ENCODE measurements at places on chromosomes 1 and 21. TPM values are rescaled to one million over a fixed set of nuclear protein-coding genes. Genes with fewer than 3 reads are reported as not detected.

The NLRP3 gene
- 2.2 TPM for total RNA-seq

The IGSF9 gene
- total RNA-seq, result 63.3 TPM

The G0S2 gene
- total RNA-seq, result 9.5 TPM

The ADORA1 gene
- 1.9 TPM for total RNA-seq

The C1orf94 gene
- 0.33 TPM for total RNA-seq

The PRAMEF18 gene
- not detected for total RNA-seq

The OR10Z1 gene
- total RNA-seq, result not detected

The CELA3A gene
- not detected for total RNA-seq

The DRAXIN gene
- 4.7 TPM for total RNA-seq

The FOXD2 gene
- total RNA-seq, result 2.0 TPM

The DDR2 gene
- 75.1 TPM for total RNA-seq

The C1orf87 gene
- total RNA-seq, result not detected
